ENCODE measurements at places on chromosomes 6 and 20.

DNA sequence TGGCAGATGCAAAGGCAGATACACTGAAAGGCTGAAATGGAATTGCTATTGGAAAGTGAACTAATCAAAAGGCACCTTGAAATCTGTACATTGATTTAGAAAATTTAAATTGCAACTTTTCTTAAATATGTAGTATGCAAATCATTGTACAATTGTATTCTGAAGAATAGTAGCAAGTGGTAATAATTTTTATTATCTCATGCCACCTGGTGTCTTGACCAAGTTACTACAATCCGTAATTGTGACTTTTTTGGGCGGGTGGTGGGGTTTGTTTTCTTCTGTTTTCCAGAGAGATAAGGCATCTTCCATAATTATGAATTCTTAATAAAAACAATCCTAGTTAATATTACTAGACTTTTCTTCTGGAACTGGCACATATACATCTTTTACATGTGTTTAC, 12.5 kb upstream of the BCKDHB start:
- no peak for DNase-seq

- DNase-seq = no peak
Measured at GRCh38 chr6:27135087-27135657, 112.3 kb upstream of the PRSS16 start.

GRCh38 chr6:3165631-3166534, 8.5 kb upstream of the TUBB2A start:
- no peak for DNase-seq

DNA sequence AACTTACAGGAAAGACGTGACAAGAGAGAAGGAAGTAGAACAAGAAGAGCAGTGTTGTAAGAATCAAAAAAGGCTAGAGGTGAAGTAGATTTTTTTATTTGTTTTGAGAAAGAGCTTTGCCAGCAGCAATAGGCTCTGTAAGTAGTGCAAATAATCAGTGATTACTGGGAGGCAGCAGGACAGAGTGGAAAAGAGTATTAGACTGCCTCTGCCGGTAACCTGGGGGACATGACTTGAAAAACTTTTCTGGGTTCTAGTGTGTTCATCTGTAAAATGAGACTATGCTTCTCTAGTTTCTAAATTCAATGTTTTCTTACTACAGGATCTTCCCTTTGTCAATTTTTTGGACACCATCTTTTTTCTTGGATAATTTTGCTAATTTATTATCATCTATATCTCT, 5.8 kb upstream of the IRAK1BP1 start:
- no peak for DNase-seq

DNA sequence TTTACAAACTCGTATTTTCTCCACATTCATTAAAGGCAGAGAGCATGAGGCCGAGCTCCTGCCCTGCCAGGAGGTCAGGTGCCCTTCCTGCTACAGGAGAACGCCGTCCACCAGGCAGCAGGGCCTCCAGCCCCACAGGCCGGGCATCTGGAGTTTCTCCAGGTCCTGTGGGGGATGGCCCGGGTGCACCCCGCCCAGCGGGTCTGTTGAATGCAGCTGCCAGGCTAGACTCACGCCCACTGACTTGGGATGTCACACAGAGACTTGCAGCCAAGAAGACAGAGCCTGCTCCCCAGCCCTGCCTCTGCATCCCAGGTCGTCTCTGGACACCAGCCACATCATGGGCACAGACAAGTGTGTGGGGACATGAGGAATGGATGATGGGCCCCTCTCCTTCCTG, 376.4 kb downstream of the CDH4 start:
- DNase-seq = no peak

- DNase-seq = no peak
Measured at GRCh38 chr6:3090013-3090412, 21.7 kb downstream of the RIPK1 start.

- DNase-seq = peak; percentile 69
Measured at GRCh38 chr20:1313236-1313964, 15.5 kb downstream of the SDCBP2 start.

- no peak for DNase-seq
Measured at GRCh38 chr6:33481192-33481591, 26.8 kb downstream of the ZBTB9 start.

GRCh38 chr20:10550204-10551118, 115.4 kb downstream of the SLX4IP start:
- DNase-seq = no peak

DNA sequence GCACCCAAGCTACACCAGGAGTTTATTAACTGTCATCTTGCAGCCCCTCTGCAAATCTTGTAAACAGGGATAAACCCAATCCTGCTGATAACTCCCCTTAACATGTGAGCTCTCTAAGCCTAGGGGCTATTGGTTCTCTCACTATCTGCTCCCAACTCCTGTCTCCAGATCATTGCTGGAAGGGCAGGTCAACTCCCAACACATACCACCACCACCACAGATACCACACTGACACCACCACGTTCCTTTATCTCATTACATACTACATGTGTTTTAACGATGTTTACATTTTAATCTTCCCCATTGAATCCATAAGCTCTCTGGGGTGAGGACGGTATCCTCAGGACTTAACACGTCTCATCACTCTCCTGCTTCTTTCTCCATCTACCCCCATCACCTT, 51.8 kb downstream of the SIM1 start:
- DNase-seq = no peak

GRCh38 chr6:36756786-36757185, 59.2 kb downstream of the RAB44 start:
- DNase-seq = no peak

DNA sequence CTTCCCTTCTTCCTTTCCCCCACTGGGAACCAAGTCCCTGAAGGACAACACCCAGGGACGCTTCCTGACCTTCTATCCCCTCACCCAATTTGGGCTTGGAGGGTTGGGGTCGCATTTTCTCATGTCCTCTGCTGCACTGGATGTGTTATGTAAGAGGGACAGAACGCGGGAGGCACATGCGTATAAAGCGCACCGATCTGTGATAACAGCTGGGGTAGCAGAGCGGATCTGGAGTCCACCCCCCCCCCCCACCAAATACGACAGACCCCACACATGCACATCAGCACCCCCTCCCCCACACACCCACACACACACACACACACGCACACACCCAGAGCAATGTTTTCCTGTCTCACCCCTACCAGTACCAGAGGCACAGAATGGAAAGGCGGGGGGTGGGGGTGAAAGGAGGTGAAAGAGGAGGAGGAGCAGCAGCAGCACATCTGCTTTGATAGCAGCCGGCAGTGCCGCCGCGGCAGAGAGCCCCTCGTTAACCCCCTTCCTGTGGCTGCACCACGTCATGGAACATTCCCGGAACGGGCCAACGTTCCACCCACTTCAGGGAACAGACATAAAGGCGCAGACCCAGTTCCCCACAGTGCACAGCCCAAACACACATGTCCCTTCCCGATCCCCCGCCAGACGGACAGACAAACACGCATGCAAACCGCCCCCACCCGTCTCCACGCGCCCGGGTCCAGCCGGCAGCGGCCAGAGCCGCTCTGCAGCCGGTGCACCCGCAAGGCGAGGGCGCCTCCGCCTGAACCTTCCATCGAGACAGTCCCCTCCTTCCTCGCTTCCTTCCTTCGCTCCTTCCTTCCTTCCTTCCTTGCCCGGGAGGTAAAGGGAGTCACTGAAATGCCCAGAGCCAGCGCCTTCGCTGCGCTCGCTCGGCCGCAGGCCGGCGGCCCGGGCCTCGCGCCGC, 590 bp downstream of the HIVEP2 start:
- DNase-seq = peak; percentile 84

DNA sequence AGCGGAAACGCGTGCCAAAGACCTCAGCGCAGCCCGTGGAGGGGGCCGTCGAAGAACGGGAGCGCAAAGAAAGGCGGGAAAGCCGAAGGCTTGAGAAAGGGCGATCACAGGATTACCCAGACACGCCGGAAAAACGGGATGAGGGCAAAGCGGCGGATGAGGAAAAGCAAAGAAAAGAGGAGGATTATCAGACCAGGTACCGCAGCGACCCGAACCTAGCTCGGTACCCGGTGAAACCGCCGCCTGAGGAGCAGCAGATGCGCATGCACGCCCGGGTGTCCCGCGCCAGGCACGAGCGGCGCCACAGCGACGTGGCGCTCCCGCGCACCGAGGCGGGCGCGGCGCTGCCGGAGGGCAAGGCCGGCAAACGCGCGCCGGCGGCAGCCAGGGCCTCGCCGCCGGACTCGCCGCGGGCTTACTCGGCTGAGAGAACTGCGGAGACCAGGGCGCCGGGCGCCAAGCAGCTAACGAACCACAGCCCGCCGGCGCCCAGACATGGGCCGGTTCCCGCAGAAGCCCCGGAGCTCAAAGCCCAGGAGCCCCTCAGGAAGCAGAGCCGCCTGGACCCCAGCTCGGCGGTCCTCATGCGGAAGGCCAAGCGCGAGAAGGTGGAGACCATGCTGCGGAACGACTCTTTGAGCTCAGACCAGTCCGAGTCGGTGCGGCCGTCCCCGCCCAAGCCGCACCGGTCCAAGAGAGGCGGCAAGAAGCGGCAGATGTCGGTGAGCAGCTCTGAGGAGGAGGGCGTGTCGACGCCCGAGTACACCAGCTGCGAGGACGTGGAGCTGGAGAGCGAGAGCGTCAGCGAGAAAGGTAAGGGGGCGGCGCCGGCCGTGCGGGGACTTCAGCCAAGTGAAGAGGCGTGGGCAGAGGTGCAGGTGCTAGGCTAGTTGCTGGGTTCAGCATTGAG, 296.2 kb downstream of the RIMS1 start:
- peak; percentile 50 for DNase-seq

- no peak for DNase-seq
Measured at GRCh38 chr6:161630674-161631073, 356.8 kb upstream of the AGPAT4 start.

DNA sequence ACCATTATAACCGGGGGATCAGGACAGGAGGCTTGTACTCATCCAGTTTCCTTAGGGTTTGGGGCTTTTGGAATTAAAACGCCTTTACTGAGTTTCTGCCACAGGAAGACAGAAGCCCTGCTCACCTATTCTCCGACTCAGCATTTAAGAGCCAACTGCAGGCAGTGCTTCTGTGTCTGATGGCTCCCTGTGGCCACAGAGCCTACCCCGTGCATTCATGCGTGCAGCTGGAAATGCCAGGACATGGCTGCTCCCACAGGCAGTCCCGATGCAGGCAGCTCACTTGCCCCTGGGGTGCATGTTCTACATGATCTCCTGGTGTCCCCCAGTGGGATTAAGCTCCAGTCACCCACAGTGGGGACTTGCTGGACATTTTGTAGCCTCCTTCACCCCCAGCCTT, 22.2 kb downstream of the ZNF831 start:
- DNase-seq = no peak

DNA sequence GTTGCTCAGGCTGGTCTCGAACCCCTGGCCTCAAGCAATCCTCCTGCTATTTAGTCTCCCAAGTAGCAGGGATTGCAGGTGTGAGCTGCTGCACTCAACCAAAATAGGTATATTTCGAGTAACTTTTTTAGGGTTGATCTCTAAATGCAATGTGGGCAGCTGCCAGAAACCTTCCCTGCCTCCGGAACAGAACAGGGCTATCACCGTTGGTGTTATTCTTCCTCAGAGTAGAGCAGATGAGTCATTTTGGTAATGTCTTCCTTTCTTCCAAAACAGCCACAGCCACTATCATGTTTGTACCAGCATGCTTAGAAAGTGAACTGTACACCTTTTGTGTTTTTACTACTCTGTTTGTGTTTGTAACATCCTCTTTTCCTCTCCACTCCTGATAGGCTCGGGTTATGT, 44.1 kb downstream of the SNX9 start:
- no peak for DNase-seq

DNA sequence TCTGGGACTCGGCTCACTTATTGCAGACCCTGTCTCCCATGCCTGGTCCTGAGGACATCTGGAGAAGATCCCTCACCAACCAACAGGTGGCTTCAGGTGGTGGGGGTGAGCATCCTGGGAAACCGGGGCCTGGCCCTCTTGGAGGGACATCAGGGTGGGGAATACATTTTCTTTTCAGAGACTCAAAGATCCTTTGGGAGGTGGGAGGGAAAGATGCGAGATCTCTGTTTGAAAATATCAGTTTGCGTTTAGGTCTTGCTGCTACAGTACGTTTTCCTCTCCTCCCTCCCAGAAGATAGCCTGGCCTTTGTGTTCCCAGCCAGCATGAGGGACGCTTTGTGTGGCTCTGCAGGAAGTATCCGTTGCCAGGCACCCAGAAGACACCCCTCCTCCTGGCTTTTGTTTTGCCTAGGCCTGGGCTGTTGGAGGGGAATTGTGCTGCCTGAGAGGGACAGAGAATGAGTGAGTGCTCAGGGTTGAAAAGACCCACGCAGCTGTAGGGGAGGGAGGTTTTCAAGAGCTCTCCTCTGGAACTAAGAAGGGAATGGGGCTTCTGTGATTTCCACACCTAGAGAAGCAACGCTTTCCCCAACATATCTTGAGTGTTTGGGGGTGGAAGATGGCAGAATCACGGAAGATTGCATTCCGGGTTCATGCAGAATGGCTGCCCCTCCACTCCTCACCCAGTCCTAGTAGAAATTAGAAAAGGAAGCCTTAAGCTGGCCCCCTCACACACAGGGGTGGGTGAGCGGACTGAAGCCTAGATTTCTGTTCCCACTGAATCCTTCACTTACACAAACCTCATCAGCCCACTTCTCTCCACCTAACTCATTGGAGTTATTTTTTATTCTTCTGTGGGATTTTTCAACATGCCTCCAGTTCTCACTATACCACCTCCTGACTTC, 22.0 kb upstream of the SLC2A12 start:
- no peak for DNase-seq

DNA sequence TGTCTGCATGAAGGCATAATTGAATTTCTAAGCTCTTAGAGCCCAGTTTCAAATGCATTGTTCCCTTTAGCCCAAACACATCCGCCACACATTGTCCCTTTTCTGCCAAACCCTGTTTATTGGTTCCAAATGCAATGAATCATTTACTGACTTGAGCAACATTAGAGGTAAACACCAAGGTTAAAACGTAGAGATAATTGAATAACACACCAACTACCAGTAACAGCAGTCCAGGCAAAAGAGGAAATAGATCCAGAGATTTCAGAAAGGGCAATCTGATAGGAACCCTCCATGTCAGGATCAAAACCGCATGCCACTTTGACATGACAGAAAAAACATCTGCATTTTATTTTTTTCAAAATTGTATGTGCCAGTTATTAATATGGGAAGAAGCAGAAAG, 114.8 kb downstream of the PKHD1 start:
- DNase-seq = no peak

DNA sequence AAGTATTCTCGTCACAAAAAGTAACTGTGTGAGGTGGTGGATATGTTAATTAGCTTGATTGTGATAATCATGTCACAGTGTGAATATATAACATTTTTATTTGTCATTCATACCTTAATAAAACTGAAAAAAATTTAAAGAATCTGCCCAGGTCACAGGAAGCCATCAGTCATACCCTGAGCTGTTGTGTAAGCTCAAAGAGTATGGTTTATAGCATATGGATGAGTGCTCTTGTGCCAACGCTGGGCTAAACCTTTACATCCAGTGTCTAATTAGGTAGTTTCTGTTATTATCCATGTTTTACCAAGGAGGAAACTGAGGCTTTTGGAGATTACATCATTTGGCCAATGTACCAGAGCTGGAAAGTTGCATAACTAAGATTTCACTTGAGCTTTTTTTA, 11.4 kb downstream of the PKIG start:
- no peak for DNase-seq

DNA sequence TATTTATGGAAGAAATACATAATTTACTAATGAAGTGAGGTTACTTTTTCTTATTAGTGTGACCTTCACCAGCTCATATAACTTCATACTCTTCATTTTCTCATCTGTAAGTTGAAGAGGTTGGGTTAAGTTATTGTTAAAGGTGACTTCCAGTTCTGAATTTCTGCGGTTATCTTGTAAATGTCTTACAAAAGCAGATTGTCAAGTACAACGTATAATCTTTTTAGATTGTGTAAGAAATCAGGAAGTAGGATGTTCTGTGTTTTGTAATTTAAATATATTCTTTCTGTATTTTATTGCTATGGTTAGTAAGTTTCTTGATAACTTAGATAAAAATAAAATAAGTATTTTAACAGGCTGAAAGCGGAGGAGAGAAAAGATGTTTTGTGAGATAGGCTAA, 12.0 kb downstream of the WTAP start:
- DNase-seq = no peak

Data from left lobe of liver (tissue), 2 donors.